Mesothelial cell of epicardium (in vitro differentiated cells): ENCODE measurements at places on chromosomes 5 and 9.
A peak's percentile ranks its signal among the peaks of the same experiment; 100 is the strongest.

- H3K4me1 ChIP-seq: peaks cover 22% of the 10 kb centered on the region
- H3K36me3 ChIP-seq: no peaks in the 10 kb centered on the region
- DNase-seq: no peak
- no peak overlapping the region for H3K4me3 ChIP-seq
Measured at GRCh38 chr5:78667461-78668103, 19.0 kb upstream of the LHFPL2 start.

DNA sequence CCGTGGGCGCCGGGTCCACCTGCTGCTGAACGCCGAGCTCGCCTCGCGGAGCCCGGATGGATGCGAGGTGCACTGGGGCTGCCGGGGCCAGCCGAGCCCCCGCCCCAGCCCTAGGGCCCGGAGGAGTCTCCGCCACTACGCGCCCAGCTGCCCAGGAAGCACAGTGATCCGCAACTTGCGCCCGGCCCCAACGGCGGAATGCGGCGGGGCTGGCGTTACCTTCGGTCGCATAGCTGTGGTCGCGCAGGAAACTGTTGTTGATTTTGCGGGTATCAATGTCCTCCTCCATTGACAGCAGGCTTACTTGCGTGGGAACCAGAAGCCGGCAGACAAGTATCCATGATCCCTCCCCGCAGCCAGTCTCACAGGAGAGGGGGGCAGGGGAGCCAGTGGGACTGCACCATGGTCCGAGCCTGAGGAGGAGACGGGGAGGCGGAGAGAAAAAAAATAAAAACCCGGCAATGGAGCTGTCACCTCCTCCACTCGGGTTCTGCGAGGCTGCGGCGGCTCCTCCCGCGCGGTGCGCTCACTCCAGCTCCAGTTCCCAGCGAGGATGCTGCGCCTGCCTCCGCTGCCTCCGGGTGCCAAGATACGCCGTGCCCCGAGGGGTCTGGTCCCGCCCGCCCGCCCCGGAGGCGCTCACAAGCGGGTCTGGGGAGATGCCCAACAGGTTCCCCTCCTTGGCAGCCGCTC is 628 bp downstream of the PPP2R2B start:
- peak overlapping the region; percentile 92 for H3K4me3 ChIP-seq
- H3K27me3 ChIP-seq: peaks cover 48% of the 10 kb centered on the region

GRCh38 chr9:117957267-117957666 is 253.1 kb downstream of the TLR4 start:
- no peaks in the 10 kb centered on the region for H3K4me1 ChIP-seq
- DNase-seq: no peak
- H3K36me3 ChIP-seq: no peaks in the 10 kb centered on the region
- H3K27me3 ChIP-seq: no peaks in the 10 kb centered on the region
- H3K4me3 ChIP-seq: no peak overlapping the region

- no peaks in the 10 kb centered on the region for H3K27me3 ChIP-seq
- no peak for DNase-seq
- H3K27ac ChIP-seq: no peak overlapping the region
- H3K4me3 ChIP-seq: no peak overlapping the region
Measured at GRCh38 chr9:110936237-110936636, 102.0 kb downstream of the LPAR1 start.

- H3K36me3 ChIP-seq: no peaks in the 10 kb centered on the region
- H3K27me3 ChIP-seq: peaks cover 18% of the 10 kb centered on the region
- no peak overlapping the region for H3K27ac ChIP-seq
- no peak for DNase-seq
- peaks cover 13% of the 10 kb centered on the region for H3K4me1 ChIP-seq
Measured at GRCh38 chr5:144369006-144369405, 198.3 kb downstream of the KCTD16 start.

DNA sequence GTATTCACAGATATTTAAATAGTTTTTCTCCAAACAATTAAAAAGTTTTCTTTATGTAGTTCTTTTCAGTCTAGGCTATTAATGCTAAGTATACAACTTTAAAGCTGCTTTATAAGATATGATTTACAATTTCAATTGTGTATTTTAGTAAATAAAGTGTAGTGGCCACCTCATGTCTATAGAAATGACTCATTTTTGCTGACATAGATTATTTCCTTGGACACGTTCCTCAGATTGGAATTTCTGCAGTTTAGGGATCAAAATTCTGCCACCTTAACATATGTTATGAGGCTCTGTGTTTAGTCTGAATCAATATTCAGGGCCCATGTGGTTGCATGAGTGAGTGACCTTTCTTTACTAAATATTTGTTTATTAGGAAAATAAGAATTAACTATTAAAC is 750.2 kb downstream of the IRX1 start:
- no peak overlapping the region for H3K4me3 ChIP-seq
- DNase-seq: no peak
- H3K27me3 ChIP-seq: peaks cover 2% of the 10 kb centered on the region

DNA sequence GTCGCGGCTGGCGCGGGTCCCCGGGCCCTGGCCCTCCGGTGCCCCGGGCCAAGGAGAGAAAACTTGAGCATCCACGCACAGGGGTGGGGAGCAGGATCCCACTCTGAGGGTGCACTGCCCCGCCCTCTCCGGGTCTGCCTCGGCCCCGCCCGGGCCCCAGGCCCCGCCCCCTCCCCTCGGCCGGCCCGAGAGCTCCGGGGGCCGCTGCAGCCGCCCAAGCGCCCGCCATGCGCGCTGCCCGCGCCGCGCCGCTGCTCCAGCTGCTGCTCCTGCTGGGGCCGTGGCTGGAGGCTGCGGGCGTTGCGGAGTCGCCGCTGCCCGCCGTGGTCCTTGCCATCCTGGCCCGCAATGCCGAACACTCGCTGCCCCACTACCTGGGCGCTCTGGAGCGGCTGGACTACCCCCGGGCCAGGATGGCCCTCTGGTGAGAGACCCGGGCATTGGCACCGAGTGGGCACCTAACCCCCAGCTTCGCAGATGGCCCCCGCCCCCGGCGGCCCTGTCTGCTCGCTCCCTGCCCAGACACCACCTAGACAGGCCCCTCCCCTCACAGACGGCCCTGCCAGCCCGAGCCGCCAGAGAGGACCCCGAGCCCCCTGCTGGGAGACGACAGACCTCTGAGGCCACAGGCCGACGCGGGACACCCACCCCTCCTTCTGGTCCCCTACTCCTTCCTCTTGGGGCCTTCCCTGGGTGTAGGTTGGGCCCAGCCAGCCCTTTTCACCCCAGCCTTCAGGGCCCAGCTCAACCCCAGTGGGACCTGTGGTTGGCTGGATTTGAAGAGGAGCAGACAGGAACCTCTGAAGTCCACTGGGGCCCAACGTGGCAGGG is at the start of gene CERCAM:
TSS of gene CERCAM (plus strand) at position 207 of the 831 bp plus-strand sequence. CDS start at position 228, 21 bp downstream.
- peak within 1 kb of the TSS; percentile 90 for H3K27ac ChIP-seq
- H3K27me3 ChIP-seq: no peaks in the 10 kb centered on the region
- peak within 1 kb of the TSS; percentile 80 for H3K4me3 ChIP-seq
- peak; percentile 67 for DNase-seq

DNA sequence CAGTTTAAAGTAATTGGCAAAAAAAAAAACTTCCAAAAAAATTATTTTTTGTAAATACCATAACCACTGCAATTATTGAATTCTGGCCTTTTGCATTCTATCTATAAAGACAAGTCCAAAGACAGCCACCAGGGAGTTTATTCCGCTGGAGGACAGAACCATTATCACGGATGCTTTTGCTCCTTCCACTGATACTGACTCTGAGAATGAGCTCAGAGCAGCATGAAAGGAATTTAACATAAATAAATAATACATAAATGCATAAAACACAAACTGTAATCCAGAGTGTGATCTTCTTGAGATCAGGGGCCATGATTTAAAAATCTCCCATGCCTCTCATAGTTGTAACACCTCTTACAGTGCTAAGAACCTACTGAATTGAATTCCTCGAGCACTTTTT is 264.8 kb downstream of the ARRDC3 start:
- H3K27ac ChIP-seq: no peak overlapping the region
- peaks cover 25% of the 10 kb centered on the region for H3K4me1 ChIP-seq
- H3K36me3 ChIP-seq: no peaks in the 10 kb centered on the region
- H3K4me3 ChIP-seq: no peak overlapping the region
- H3K27me3 ChIP-seq: no peaks in the 10 kb centered on the region
- no peak for DNase-seq

GRCh38 chr9:84570482-84571154 is 98.9 kb upstream of the NTRK2 start:
- H3K27ac ChIP-seq: no peak overlapping the region
- H3K36me3 ChIP-seq: no peaks in the 10 kb centered on the region
- H3K27me3 ChIP-seq: peaks cover 2% of the 10 kb centered on the region
- no peak for DNase-seq
- H3K4me1 ChIP-seq: no peaks in the 10 kb centered on the region
- H3K4me3 ChIP-seq: no peak overlapping the region

- no peak for DNase-seq
- no peaks in the 10 kb centered on the region for H3K4me1 ChIP-seq
- no peak overlapping the region for H3K27ac ChIP-seq
- no peak overlapping the region for H3K4me3 ChIP-seq
Measured at GRCh38 chr5:7494481-7495130, 98.7 kb downstream of the ADCY2 start.

- H3K27me3 ChIP-seq: peaks cover 2% of the 10 kb centered on the region
- H3K4me3 ChIP-seq: no peak overlapping the region
- H3K36me3 ChIP-seq: no peaks in the 10 kb centered on the region
- H3K4me1 ChIP-seq: no peaks in the 10 kb centered on the region
- no peak overlapping the region for H3K27ac ChIP-seq
Measured at GRCh38 chr5:144254552-144254951, 83.9 kb downstream of the KCTD16 start.

DNA sequence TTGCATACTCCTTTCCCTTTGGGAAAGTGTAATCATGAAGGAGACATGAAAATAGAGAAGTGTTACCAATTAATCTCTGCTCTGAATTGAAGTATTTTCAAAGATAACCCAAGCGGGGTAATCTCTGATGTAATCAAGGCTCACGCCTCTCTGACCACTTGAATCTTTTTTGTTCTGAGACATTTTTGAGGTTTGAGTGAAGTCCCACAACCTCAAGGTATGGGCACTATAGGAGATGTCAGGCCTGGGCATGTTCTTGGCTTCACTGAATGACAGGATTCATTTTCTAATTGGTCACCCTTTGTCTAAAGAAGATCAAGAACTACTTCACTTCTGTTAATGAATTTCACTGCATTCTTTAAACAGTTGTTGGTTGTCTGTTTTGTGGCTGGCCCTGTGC is 23.7 kb downstream of the ENHO start:
- no peak overlapping the region for H3K4me3 ChIP-seq
- peaks cover 54% of the 10 kb centered on the region for H3K27me3 ChIP-seq
- no peaks in the 10 kb centered on the region for H3K36me3 ChIP-seq
- no peak overlapping the region for H3K27ac ChIP-seq

DNA sequence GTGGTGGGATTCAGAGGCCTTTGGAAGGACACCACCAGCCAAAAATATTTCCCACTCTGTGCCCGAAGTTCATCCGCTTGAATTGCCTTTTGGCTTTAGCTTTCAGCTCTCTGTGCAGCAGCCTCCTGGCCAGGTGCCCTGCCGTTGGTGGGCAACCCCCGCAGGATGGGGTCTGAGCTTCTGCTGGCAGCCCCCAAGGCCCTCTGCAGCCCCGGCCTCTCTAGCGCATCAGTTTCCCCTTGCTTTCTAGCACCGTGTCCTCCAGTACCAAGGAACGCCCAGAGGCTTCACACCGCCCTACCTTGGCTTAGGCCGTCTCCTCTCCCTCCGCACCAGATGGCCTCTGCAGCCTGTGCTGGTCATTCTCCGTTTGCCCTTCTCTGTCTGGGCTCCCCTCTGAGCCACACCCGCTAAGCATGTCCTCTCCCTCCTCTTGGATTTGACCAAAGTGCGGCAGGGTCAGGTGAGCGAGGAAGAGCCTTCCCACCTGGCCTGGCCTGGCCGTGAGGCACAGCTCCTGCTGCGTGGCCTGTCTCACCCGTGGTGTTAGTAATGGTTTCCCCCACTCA is 4.2 kb upstream of the TSC1 start:
- H3K27me3 ChIP-seq: no peaks in the 10 kb centered on the region
- no peak overlapping the region for H3K4me3 ChIP-seq
- no peak overlapping the region for H3K27ac ChIP-seq
- no peak for DNase-seq

DNA sequence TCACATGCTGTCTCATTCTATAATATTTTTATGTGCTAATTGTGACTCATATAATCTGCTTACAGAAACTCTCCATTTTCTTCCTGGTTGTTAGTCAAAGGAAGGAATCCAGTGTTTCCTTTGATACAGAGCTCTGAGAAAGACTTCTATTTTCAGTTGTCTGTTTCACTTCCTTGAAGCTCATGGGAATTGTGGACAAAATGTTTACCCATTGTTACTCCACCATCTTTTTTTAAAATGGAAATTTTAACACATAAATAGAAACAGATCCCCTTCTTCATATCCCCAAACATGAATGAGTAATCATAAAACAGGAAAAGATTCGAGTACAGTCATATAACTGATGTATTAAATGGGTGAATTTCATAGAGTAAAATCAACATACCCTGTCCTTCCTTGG is 42.0 kb upstream of the KCNN2 start:
- peak overlapping the region; percentile 78 for H3K27ac ChIP-seq
- H3K4me3 ChIP-seq: no peak overlapping the region
- H3K36me3 ChIP-seq: no peaks in the 10 kb centered on the region

GRCh38 chr9:124198331-124198730 is 59.4 kb upstream of the NEK6 start:
- H3K4me3 ChIP-seq: no peak overlapping the region
- no peaks in the 10 kb centered on the region for H3K4me1 ChIP-seq
- peaks cover 8% of the 10 kb centered on the region for H3K27me3 ChIP-seq
- H3K36me3 ChIP-seq: no peaks in the 10 kb centered on the region
- no peak overlapping the region for H3K27ac ChIP-seq

DNA sequence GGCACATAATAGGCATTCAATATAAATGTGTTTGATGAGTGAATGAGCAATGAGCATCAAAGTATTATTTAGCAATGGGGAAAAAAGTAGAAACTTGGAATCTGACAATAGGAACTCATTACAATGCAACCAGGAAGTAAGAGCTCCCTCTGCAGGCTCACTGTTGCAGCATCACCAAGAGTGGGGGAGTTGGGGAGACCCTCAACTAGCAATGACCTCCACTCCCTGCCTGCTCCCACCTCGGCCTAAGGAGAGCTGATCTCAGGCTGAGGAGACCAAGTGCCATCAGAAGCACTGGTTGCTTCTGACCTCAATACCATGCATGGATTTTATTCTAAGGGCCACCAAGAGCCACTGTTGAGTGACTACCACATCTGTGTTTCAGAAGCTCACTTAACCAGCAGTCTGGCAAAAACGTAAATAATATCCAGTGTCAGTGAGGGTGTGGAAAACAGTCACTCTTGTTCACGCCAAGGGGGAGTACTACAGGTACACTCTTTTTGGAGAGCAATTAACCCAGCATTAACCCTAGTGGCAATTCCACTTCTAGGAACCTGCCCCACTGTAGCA is 8.0 kb downstream of the VDAC1 start:
- H3K36me3 ChIP-seq: no peaks in the 10 kb centered on the region
- H3K4me3 ChIP-seq: no peak overlapping the region
- H3K4me1 ChIP-seq: peaks cover 28% of the 10 kb centered on the region

GRCh38 chr5:95022967-95023695 is 261.8 kb downstream of the MCTP1 start:
- no peaks in the 10 kb centered on the region for H3K4me1 ChIP-seq
- DNase-seq: no peak
- H3K36me3 ChIP-seq: no peaks in the 10 kb centered on the region
- no peak overlapping the region for H3K4me3 ChIP-seq

DNA sequence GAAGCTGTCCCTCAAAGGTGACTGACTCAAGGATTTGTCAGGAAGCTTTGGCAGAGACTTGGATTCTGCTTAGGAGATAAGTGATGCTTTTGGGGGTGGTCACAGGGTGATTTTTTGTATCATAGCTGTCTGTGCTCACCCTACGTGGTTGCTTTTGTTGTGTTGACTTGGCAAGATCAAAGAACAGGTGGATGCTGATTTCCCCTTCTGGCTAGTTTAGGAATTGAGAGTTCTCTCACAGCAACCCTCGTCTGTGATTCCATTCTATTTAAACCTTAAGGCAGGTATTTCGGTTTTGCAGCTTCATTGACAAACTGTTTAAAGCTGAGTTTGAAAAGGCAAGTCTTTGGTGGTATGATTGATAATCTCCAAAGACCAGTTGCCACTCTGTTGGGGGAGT is 27.2 kb downstream of the ARHGAP26 start:
- H3K27ac ChIP-seq: no peak overlapping the region
- H3K27me3 ChIP-seq: peaks cover 25% of the 10 kb centered on the region
- H3K36me3 ChIP-seq: no peaks in the 10 kb centered on the region
